Stimulated activated CD8-positive, alpha-beta memory T cell treated with anti-CD3 and anti-CD28 coated beads, Interleukin-15, amount 100 ng/mL, for 48 hours (primary cell): ENCODE measurements at places on chromosomes 1 and 21.

DNA sequence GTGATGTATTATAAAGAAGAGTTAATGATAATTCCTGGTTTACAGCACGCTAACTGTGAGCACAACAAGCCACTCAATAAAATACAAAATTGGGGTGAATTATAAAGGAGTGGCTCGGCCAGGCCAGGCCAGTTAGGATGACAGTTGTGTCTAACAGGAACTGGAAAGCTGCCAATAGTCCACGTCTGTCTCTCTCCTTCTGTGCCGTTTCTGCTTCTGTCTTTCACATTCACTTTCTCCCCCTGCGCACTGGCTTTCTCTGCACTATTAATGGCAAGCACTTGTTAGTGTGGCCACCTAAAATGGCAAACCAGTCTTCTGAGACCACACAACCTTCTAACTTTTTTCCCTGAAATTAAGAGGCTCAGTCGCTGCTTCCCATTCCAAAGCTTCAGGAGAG is 394.3 kb downstream of the NTNG1 start:
- no peak for DNase-seq

DNA sequence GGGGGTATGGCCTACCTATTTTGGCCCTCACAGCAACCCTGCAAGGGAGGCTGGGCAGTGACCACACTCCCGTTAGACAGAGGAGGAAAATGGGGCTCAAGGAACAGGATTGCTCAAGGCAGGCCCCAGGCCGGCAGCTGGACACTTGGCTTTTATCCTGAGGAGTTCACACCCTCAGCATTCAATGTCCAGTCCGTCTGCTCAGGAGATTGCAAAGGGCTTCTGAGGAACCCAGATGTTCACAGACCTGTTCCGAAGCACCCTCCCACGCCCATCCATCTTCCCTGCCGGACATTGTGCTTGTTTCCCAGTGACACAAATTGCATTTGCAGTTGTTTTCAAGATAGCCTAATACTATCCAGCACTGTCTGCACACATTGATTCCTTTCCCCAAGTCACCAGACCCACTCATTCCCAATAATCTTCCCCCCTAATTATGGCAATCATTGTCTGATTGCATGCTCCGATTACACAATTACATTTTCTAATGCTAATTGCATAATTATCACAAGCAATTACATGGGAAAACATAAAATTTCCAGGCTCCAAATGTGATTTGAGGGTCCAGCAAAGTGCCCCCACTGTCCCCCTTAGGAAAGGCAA is 4.3 kb upstream of the UBL4B start:
- no peak for DNase-seq

DNA sequence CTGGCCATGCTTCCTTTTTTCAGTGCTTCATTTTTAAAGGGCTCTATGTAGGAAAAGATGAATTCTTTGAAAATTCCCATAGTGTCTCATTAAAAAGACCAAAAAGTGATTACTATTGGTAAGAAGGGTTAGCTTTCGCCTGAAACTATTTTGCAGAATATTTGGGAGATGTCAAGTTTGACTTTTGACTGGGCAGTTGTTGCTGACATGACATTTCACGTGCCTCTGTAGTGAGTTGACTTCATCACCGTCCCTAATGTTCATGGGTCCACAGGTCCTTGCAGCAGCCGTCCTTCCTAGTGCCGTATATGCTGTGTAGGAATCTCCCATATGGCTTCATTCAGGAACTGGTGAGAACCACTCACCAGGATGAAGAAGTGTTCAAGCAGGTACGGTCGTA is 88.7 kb upstream of the KIF1B start:
- no peak for DNase-seq

DNA sequence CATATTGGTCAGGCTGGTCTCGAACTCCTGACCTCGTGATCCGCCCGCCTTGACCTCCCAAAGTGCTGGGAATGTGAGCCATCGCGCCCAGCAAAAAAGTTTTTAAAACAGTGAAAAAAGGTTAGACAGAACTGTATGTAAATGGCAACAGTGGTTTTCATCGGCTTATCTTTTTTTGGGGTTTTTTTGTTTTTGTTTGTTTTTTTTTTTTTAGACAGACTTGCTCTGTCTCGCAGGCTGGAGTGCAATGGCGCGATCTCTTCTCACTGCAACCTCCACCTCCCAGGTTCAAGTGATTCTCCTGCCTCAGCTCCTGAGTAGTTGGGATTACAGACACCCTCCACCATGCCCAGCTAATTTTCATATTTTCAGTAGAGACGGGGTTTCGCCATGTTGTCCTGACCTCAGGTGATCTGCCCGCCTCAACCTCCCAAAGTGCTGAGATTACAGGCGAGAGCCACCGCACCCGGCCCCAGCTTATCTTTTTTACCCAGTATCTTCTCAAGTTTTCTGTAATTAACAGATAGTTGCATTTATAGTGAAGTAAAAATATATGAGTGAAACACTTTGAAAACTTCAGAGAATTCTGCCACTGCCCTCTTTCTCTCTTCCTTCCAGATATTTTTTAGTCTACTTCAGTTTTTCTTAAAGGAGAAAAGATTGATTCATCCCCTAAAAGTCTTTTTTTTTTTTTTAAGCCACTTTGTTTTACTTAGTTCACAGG is 13.1 kb downstream of the TIMM17A start:
- no peak for DNase-seq

DNA sequence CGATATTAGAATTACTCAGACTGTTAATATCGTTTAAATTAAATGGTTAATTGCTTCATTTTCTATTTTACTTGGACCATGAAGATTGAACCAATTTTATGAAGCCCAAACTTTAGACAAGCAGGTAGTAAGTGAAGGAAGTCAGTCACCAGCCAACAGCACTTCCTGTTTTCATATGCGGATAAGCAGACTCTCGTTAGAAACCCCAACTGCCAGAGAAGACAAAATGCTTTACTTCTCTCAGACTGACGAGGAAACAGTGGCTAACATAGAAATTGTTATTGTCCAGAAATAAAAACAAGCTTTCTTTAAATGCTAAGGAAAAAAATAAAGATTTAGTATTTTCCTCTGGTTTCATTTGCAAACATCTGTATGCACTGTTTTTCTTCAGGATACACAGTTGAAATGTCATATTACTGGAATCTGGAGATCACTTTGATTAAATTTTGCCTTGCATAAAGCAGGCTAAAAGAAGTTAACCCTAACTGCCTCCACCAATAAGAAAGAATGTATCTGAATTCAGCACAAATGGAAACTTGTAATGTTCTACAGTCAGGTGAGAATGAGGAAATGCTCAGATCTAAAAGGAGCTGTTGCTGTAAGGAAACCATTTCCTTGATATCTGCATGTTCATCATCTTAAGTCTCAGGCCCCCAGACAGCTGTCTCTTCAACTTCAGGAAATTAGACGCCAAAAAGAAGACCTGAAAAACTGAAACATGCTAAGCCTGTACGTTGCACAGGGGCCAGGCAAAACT is 129.8 kb upstream of the SAMSN1 start:
- no peak for DNase-seq

DNA sequence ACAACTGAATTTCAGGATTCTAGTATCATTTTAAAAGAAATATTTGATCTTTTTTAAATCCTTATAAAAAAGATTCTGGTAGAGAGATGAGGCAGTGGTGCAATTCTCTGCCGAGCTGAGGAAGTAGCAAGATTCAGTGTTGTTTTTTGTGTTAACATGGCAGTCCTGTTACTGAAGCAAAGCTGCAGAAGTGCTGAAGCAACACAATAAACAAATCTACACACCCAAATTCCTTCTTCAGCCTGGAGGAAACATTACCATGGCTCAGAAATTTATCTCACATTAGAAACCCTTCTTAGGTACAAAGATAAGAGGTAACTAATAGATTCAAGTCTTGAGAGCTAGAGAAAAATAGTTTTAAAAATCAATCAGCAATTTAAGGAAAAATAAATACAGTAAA is 216.0 kb downstream of the DENND1B start:
- no peak for DNase-seq

DNA sequence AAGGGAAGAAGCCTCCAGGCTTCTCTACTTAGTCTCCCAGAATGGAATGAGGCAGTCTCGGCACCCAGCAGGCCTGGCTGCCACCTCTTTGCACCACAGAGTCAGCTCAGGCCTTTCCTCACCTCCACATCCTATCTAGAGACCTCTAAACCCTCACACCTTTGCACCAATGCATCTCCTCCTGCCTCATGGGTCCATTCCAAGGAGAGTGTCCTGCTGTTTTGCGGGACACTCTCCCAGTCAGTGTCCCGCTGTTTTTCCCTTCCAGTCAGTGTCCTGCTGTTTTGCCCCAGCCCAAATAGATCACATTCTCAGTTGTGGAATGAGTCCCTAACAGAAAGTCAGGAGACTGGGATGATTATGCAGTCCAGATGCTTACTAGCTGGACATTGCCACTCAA is 185.6 kb upstream of the CAMK1G start:
- no peak for DNase-seq

DNA sequence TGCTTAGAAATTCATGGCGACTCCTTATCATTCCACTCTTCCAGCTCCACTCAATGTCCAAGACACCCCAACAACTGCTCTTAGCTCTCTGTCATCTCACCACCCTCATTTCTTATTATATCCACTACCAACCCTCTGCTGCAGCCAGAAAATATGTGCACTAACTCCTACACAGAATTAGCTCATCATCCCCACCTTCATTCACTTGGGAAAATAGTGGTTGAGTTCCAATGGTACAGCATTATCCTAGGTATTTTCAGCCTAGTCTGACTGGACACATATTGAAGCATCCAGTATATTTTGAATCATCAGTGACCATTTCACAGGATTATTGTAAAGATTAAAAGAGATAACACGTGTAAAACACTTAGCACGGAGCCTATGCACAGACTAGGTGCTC is 16.7 kb upstream of the VSIG8 start:
- no peak for DNase-seq

DNA sequence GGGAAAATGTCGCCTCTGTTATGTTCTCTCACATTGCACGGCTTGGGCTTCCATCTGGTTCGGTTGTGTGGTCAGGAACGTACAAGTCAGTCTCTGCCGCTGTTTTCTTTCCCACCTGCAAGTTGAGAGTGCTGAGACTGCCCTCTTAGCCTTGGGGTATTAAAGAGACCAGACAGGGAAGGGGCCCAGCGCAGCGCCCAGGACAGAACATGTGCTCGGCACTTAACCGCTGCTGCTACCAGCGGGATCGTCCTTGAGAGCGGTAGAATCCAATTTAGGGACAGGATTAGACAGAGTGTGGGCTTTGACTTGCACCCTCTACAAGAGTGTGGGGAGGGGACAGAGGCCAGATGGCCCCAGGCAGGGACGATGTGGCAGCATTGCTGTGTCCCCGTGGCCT is 17.7 kb upstream of the AGPAT3 start:
- no peak for DNase-seq
